CD4-positive, alpha-beta T cell treated with Interleukin-15 for 4 hours (primary cell): ENCODE measurements at places on chromosomes 2 and 18.

- DNase-seq = no peak
Measured at GRCh38 chr18:58584200-58585127, 44.4 kb downstream of the ALPK2 start.

- DNase-seq = no peak
Measured at GRCh38 chr2:233026198-233026813, 6.2 kb upstream of the NEU2 start.

GRCh38 chr2:70710038-70710690 lies 57.8 kb downstream of the ADD2 start:
- DNase-seq = no peak

DNA sequence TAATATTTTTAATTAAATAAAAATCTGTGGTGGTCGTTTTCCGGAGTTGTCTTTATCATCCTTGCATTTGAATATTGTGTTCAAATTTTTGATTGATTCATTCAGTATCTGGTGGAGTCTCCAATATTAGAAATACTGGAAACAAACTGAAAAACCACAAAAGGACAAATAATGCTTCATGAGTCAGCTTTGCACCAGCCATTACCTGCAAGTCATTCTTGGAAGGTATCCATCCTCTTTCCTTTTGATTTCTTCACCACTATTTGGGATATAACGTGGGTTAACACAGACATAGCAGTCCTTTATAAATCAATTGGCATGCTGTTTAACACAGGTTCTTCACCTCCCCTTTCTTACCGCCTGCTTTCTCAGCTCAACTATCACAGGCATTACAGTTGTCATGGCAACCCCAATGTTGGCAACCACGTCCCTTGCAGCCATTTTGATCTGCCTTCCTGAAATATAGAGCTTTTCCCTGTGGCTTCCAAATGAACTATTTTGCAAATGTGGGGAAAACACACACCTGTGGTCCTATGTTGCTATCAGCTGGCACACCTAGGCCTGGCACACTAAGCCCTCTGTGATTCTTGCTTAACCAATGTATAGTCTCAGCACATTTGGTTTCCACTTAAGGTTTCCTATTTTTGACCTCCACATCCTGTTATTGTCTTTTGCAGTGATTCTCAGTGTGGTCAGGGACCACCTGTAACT lies 6.5 kb downstream of the CTLA4 start:
- DNase-seq = no peak

GRCh38 chr2:237432484-237433092 lies 18.6 kb upstream of the COL6A3 start:
- peak; percentile 78 for DNase-seq

DNA sequence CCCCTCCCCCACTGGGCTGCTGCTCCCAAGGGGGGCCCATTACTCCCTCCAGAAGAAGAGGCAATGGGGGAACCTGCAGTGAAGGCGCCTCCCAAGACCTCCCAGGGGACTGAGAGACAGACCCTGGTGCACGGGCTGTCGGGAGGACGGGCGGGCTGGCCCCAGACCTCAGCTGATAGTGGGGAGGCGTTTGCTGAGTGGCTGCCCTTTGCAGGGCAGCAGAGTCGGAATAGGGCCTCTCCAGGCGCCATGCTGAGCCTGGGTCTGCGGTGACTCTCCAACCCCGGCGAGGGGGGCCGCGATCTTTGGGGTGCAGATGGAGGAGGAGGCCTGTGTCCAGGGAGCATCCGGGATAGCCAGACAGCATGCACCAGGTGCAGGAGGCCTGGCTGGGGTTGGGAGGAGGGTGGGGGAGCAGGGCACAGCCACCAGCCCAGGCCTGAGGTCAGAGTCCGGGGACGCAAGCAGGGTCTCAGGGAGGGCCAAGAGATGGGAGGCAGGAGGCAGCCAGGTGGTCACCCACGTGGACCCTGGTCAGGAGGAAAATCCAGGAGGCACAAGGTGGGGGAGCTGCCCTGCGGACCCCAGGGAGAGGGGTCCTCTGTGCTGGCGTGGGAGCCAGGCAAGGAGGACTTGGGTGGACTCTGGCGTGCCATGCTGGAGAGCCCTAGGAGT lies 11.0 kb downstream of the CROCC2 start:
- DNase-seq = no peak

GRCh38 chr2:215845839-215846586 lies 167.3 kb downstream of the MREG start:
- no peak for DNase-seq

DNA sequence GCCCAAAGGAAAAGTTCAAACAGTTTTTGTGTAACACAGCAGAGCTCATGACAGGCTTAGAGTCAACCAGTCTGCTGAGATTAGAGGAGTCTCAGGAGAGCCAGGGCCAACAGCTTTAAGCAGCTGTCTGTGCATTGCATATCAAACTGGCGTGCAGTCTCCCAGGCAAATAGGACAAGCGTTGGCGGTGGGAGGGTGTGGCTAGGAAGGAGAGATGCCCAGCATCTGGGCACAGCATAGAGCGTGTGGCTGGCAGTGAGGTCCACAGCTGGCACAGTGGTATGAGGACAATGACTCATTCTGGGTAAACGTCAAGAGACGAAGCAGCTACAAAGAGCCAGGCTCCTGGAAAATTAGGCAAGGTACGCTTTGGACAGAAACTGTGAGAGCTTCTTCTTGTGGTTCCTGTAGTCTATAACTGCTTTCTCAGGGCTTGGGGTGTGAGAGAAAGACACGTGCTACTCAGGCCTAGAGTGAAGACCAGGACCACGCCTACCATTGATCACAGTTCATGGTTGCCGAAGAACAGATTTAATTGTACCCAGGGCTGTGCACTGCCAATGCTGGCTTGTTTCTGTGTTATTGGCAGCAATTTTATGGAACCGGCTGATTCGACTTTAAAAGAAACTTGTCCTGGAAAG lies 14.8 kb downstream of the ZAP70 start:
- DNase-seq = peak; percentile 31
